ENCODE measurements at places on chromosomes 1 and 21.

GRCh38 chr1:171860696-171861095 is 19.4 kb downstream of the DNM3 start:
- no peak for DNase-seq

DNA sequence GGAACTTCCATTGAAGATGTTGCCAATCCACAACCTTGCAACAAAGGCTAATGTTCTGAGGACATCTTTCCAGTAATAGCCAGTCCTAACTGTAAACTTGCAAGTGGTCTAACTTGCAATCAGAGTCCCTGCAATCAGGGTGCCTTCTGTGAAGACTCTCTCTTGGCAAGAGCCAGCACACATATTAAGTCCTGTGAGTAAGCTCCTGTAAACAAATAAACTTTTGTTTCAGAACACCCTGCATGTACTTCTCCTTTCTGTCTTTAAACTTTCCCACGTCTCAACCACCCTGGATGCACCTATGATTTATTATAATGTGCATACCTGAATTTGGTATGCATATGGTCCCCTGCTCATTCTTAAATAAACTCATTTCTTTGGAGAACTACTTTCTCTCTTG is 9.1 kb downstream of the GBP7 start:
- no peak for DNase-seq

GRCh38 chr1:218156595-218156994 is 128.5 kb upstream of the RRP15 start:
- DNase-seq, result no peak

GRCh38 chr1:45067806-45068205 is 55.8 kb downstream of the UROD start:
- no peak for DNase-seq

DNA sequence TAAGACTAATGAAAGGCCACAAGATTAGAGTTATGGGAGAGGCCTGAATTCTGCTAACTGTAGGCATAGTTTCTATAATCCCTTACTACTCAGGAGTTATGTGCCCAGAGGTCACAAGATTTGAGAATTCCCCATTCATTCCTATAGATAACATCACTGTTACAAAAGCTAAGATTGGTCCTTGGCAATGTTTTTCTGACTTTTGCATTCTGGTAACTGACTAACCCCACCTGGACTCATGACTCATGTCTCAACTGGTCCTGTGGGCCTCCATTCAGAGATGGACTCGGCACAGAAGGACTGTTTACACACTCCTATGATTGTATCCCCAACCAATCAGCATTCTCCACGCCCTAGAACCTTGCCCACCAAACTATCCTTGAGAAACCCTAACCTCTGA is 249.0 kb upstream of the ZP4 start:
- no peak for DNase-seq

GRCh38 chr1:56719171-56719570 is 74.1 kb downstream of the PRKAA2 start:
- DNase-seq, result no peak

DNA sequence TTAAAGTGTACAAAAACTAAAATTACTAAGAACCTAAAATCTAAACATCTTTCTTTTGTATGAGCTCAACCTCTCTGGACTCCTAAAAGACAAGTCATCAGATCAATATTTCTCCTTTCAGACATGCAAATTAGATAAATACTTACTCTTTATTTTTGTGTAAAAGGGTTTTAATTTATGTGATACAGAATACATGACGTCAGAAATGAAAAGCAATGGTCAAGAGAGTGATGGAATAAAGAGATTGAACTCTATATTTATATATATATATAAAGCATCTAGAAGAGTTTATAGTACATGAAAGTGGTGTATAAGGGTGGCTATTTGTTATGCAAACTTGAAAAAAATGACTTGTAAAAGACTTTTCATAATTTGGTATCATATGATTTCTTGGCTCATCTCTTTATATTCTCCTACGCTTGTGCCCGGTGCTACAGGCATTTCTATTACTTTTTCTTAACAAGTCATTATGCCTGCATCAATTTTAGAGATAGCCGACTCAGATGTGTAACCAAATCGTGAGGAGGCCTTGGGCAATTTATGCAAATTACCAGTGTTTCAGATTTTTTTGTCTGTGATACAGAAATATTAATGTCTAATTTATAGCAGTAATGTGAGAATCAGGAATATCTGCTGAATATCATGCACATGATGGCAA is 186.0 kb upstream of the OLFM3 start:
- DNase-seq, result no peak

DNA sequence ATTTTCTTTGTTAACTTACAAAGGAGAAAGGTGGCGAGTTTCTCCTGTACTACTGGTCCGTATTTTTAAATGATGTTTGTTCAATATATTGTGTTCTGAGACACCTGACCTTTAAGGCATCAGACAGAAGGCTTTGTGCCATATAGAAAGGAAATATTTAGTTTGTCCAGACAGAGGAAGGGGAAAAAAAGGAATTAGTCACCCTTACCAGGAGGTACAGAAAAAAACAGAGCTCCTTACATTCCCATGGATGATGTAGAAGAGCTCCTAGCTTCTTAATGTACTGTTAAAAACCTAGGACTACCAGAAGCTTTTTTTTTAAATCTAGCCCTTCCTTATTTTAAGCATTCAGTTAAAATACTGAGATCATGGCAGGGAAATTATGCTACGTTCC is 12.4 kb upstream of the PODN start:
- DNase-seq, result no peak
